ENCODE measurements at places on chromosomes 7 and 10.

- no peak for DNase-seq
These were observed 36.4 kb downstream of the VCL start for GRCh38 chr10:74034301-74034700.

GRCh38 chr7:108285003-108285368, 154.8 kb upstream of the LAMB4 start:
- no peak for DNase-seq

GRCh38 chr7:74511345-74511744, 57.6 kb downstream of the GTF2IRD1 start:
- DNase-seq, result no peak

GRCh38 chr10:70561070-70561469, 41.5 kb downstream of the PRF1 start:
- no peak for DNase-seq

- DNase-seq, result no peak
These were observed 635.3 kb downstream of the INHBA start for GRCh38 chr7:41067576-41067975.

DNA sequence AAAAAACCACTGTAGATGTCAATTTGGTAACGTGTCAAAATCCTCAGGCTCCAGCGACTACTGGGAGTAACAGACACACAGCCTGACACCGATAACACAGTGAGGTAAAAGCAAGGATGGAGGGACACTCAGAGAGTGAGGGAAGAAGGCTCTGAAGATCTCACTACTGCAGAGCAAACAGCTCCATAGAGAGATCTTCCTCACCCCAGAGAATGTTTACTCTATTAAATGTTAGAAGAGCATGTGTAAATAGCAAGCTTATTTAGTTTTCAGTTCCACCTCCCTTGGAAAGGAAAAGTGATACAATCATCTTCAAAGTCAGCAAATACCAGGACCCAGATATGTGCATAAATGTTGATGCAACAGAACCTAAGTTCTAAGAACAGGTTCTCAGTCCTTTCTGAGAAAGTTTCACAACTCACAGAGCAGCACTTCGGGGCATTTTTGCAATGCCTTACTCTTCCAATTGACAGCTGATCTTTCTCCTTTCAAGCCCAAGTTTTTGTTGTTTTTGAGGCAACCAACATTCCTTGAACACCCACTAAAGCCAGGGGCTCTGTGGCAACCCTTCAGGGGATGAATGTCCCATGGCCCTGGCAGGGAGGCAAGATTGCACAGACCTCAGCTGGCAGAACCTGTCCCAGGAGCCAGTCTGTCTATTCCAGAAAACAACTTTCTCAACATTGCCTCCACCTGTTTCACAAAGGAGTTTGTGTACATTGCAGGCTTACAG, 177.4 kb downstream of the SFMBT2 start:
- no peak for DNase-seq

GRCh38 chr10:53314876-53315275, 542.3 kb upstream of the MBL2 start:
- DNase-seq, result peak; percentile 92

DNA sequence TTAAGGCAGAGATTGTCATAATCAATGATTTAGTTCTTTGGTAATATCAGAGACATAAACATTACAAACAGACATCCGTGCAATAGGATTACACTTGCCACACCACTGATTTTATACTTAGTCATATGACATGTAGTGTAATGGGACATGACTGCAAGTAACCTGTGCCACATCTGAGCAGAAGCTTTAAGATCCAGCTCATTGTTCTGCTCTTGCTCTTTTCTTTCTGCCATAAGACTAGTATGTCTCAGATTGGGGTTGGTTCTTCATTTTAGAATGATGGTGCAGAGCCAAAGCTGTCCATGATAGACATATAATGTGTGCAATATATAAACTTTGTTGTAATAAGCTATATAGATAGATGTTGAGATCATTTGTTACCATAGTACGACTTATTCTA, 119.7 kb upstream of the SEMA3A start:
- DNase-seq, result no peak

DNA sequence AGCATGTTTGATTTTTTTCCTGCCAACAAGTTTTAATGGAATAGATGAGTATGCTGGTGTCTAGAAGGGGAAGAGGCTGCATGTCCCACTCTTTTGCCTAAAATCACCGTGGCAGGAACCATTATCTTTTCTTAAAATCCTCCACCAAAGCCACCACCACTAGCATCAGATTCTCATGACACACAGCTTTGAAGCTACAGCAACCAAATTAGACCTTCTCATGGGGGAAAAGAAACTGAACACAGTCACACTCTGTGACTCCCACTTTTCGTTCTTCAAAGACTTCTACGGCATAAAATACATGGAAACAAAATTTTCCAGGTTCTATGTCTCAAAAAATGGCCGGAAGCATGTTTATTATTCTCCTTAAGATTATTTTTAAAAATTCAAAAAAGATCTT, 81.8 kb downstream of the SGMS1 start:
- no peak for DNase-seq

Measured in RCC 7860 (cell line).